Activated CD4-positive, alpha-beta T cell treated with anti-CD3 and anti-CD28 coated beads for 36 hours (primary cell): ENCODE measurements at places on chromosomes 3 and 15.

GRCh38 chr3:181699171-181699903 lies 12.4 kb upstream of the SOX2 start:
- DNase-seq: no peak

DNA sequence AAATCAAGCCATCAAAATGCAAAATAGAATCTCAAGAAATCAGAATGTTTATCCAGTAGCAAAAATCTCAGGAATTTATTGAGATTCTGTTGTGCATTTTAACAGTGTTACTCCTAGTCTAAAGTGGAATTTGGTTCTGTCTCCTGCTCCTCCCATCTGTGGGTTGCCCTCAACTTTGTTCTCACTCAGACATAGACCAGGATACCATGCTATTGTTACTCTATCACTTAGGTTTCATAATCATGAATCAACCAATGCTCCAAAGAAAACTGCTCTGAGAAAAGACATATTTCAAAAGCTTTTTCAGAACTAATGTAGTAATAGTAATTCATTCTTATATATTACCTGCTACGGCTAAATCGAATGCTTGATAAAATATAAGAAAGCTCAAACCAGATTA lies 274.7 kb downstream of the RBMS3 start:
- DNase-seq: no peak

DNA sequence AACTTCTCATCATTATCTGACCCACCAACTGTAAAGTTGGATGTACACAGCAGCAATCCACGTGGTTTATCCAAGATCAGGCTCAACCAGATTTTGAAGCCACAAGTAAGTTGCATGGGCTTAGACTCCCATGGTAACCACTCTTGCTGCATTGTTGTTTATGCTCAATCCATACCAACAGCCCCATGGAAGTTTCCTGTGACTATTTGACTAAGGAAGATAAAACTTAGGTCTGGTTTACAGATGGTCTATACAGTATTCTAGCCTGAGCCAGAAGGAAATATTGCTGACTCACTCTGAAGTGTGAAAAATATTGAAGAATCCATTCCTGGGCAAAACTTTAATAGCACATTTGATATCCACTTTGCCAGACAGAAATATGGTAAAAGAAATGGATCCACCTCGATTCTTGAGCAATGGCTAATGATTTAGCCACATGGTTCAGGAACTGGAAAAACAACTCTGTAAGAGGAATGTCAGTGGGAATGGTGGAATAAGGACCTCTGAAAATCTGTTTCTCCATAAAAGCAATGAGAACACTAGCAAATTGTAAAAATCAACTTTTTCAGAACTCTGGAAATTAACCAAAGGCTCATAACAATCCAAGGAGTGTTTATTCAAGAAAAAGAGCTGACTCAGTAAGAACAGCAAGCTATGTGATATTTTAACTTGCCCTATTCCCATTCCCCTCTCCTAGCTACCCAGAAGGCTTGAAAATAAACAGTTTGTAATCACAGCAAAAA lies 162.9 kb upstream of the STT3B start:
- DNase-seq: no peak

DNA sequence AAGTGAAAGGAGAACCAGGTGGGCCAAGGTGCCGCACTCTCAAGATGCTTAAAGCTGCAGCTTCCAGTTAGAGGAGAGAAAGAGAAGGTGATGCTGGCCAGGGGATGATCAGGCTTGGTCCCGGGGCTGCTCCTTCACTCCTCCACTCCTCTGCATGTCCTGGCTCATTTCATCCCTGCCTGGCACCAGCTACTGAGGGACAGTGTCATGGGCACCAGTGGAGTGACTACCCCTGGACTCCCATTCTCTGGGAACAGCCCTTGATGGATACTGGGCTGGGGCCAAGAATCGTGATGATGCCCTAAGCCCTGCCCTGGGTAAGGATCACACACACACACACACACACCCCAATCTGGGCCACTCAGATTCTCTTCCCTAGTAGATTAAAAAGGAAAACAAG lies 243.7 kb downstream of the UACA start:
- no peak for DNase-seq

GRCh38 chr15:68781217-68781616 lies 39.5 kb downstream of the ANP32A start:
- no peak for DNase-seq

GRCh38 chr3:57966829-57967228 lies 41.4 kb upstream of the FLNB start:
- no peak for DNase-seq

GRCh38 chr3:73719861-73720260 lies 95.1 kb upstream of the PDZRN3 start:
- DNase-seq: no peak

- no peak for DNase-seq
Observed at GRCh38 chr3:61897848-61898247, 336.5 kb downstream of the PTPRG start.

DNA sequence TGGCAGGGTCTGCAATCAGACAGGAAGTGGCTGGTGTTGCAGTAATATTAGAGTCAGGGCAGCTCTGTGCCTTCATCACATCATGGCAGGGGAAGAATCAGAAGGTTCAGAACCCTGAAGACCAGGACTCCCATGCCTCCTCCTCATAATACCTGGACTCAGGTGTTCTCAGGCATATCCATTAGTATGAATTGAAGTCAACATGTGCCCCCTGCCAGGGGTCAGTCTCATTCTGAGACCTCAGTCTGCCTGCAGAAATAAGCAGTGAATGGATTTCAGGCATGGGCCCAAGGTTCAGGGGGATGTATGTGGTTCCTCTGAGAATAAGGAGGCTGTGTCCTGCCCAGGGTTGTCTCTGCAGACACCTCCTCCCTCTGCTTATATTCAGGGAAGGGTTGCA lies 74.2 kb downstream of the SPSB4 start:
- DNase-seq: no peak

- no peak for DNase-seq
Observed at GRCh38 chr3:12679468-12679867, 15.6 kb upstream of the RAF1 start.

DNA sequence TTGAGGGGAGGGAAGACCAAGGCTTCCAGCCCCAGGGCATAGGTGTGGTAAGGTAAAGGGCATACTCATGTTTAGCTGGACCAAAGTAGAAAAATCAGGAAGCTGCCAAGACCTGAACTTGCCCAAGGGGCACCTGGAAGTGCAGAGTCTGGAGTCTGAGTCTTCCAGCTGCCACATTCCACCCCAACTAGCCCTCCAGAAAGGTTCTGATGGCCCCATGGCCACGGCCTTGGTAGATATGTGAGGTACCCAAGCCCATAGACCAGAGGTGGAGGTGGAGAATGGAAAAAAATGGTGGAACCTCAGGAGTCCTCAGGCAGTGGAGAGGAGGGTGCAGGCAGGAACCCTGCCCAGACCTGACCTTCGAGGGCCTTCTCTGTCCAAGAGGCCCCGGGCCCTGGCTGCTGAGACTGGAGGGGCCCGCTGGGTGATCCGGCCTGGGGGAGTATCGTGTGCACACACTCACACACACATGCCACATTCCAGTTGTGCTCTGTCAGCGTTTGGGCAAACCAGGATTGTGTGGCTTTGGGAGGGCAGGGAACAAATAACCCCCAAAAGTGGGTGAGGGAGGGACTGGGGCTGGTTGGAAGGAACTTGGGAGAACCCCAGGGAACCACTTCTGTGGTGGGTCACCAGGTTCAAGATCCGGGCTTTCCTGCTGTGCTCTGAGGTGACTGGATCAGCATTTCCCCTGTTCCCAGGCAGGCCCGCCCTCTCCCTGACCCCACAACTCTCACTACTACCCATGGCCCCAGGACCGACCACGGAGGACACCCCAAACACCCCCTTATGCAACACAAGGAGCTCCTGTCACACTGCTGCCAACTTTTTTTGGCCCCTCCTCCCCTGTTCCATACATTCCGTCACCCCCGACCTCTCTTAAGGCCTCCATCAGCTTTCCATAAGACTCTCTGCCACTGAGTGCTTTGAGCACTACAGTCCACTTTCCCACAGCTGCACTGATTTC lies 11.6 kb downstream of the MYL3 start:
- DNase-seq: peak; percentile 3

DNA sequence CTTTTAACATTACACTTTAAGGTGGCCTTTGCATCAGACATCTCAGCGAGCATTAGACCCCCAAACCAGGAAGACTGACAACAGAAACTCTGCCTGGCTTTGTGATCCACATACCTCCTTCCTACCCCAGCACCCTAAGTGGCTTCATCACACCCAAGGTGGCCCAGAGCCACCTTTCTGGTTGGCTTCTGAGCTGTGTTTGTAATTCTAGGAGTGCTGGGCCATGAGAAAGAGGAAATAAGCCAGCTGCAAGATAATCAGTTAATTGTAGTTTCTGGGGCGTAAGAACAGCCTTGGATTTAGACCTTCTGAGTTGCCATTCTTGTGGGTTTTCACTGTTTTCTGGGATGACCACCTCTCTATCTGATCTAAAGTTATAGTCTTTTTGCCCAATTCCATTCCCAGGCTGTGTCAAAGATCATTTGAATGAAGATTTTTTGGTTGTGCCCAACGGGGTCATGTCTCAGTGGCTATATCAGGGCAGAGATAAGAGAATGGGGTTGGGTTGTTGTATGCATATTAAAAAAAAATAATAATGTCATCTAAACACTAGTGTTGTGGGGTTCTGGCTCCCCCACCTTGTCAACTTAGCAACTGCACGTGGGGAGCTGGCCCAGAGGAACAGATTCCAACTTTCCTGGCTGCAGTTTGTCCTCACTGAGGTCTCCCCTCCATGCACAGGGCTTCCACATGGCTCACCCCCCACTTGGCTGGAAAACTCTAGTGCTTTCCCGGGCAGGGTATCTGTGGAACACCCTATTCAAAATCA lies 234.8 kb upstream of the WNT5A start:
- peak; percentile 15 for DNase-seq

DNA sequence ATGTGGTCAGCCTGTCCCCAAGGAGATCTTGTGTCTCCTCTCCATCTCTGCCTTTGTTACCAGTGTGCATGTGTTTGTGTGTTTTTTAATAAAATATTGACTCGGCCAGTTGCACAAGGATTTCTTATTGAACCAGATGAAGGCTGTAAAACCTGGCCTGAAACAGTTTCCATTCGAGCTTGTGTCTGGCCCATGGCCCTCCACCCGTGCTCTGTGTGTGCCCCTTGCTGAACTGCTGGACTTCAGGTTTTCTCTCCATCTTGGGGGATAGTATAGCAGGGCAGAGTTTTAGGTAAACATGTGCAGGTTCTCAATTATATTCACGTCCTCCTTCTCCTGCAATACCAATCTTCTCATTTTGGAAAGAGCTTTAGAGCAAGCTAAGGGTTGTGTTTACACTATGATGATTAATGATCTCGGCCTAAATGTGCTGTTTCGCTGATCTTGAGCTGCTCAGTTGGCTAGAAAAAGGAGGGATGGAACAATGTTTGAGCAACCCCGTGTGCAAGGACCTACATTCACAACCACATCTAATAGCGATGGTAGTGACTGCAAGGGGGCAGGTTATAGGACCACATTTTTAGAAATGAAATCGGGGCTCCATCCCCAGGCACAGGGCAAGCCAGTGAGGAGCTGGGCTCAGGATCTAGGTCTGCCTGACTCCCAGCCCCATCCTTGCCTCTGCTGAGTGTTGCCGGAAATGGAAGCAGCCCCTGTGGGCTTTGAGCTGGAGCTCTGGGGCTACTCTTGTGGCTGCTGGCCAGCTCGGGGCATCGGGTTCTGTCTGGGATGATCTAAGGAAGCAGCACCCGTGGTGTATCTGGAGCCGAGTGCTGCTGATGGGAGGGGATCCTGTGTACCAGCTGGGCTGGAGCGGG lies 47.7 kb downstream of the CMTM6 start:
- no peak for DNase-seq

GRCh38 chr15:90955624-90956273 lies 1.1 kb downstream of the RCCD1 start:
- no peak for DNase-seq

GRCh38 chr15:60379525-60380274 lies 18.1 kb downstream of the ANXA2 start:
- no peak for DNase-seq

GRCh38 chr3:138873471-138874278 lies 38.9 kb upstream of the PIK3CB start:
- no peak for DNase-seq

DNA sequence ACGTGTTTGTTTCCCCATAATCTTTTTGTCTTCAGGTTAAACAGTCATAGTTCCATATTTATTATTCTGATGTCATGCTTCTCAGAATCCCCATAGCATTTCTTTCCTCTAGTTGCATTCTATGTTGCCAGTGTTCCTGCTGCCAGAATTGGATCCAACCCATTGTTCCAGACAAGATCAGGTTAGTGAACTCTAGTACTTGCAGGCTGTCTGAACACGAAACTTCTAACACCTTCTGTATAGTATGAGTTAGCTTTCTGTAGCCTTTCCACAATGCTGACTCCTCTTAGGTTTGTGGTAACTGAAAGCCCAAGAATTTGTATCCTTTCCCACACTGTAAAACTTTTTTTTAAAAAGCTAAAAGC lies 88.0 kb upstream of the ROPN1 start:
- no peak for DNase-seq

- no peak for DNase-seq
Observed at GRCh38 chr3:94269763-94270162, 206.9 kb downstream of the NSUN3 start.

- no peak for DNase-seq
Observed at GRCh38 chr3:38835939-38836338, 19.9 kb upstream of the SCN10A start.

DNA sequence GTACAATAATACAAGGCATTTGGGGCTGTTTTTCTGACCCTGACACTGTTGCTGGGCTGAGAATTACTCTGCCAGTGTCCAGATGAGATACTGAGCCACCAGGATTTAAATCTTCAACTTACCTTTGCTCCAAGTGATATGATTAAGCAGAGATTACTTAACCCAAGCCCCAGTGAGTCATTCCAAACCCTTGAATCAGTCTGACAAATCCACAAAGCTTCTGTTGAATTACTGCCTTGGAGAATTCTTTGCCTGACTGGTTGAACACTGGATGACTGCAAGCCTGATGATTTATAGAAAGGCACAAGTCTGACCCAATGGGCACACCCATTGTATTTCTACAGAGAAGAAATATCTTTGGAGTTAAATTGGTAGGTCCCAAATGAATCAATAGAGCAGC lies 88.2 kb upstream of the TSC22D2 start:
- DNase-seq: peak; percentile 6

GRCh38 chr3:62149962-62150361 lies 223.4 kb downstream of the FEZF2 start:
- DNase-seq: no peak
